ENCODE measurements at places on chromosomes 13 and 19.
A peak's percentile ranks its signal among the peaks of the same experiment; 100 is the strongest.

DNA sequence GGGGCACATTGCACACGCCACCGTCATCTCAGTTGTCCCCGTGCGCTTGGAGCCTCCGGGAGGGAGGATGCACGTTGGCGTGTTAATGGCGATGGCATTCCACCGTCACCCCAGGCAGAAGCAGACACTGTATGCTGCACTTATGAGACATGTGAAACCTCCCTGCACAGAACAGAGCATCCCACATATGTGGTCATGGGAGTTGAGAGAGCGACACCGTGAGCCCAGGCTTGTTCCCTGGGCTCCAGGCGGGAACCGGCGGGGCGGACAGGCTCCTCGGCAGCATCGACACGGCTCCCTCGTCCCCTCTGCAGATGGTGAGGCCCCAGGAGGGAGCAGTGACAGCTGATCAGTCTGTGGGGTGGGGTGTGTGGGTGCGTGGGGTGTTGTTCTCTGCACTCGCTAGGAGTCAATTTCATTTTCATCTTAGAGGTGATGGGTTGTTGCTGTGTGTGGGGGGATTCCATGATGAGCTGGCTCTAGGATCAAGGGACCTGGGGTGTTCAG, 40.4 kb downstream of the CRTC1 start:
- DNase-seq = no peak

- no peak for DNase-seq
Observed at GRCh38 chr13:38543561-38543960, 143.3 kb upstream of the FREM2 start.

DNA sequence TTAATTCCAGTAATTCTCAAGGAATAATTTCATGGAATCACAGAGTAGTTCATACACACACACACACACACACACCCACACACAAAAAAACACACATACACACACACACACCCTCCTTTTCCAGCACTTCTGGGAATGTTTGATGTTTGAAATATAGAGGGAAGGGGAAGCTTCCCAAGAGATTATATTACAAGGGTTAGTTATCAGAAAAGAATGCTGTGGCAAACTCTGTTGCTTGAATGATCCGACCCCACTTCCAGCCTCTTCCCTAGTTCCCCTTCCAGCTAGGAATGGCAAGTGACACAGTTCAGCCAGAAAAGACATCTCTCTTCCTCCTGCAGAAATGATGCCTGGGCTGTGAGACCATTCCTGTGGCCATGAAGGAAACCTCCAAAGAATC, 49.9 kb downstream of the KCTD12 start:
- DNase-seq = no peak

DNA sequence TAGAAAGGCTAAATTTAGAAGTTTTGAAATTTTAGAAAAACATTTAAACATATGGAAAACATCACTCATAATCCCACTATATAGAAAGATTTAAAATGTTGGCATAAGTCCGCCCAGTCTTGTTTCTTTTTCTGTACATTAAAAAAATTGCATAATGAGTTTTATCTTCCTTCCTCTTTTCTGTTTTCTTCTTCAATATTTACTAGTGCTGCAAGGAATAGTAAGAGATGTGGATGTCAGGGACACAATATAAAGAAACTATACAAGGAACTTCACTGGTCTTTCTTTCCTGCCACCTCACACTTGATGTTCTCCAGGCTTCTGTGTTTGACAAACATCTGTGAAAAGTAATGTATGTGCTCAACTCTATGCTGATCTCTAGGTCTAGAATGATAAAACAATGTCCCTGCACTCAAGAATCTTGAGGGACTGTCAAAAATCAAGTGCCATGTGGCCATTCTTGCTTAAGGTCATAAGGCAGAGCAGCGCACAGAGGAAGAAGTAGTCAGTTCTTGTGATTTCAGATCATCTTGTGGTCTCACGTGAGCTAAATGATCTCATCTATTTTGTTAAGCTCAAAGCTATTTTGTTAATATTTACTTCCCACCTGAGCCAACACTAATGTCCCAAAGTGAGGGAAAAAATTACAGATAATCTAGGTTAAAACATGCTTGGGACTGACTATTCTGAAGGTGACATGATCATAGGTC, 186.9 kb upstream of the OBI1 start:
- no peak for DNase-seq

GRCh38 chr13:95552539-95553441, at the start of gene CLDN10:
CLDN10 (plus strand) TSS chr13:95552720; CDS start chr13:95552754, 34 bp downstream.
- DNase-seq = no peak

GRCh38 chr13:23380534-23380933, 53.0 kb downstream of the SACS start:
- no peak for DNase-seq

- no peak for DNase-seq
Observed at GRCh38 chr13:113404366-113404722, 40.4 kb upstream of the GRTP1 start.

DNA sequence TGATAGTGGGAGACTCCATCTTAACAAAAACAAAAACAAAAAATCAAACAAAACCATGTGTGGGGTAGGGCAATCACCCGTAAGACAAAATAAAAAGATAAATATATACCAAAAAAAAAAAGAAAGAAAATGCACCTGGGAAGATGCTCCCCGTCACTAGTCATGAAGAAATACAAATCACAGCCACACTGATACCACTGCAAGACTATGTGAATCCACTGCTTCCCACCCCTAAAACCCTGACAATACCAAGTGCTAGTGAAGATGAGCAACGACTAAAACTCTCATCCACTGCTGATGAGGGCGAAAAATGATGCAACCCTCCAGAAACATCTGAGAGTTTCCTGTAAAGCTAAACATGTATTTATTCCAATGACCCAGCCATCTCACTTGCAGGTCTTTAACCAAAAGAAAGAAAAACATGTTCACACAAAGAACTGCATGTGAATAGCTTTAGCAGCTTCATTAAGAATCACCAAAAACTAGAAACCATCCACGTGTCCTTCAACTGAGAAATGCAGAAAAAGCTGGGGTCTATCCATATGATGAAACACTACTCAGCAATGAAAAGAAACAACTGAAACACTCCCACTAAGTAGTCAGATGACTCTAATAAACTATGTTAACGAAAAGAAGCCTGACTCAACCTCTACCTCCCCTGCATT, 31.7 kb downstream of the BRD4 start:
- no peak for DNase-seq

DNA sequence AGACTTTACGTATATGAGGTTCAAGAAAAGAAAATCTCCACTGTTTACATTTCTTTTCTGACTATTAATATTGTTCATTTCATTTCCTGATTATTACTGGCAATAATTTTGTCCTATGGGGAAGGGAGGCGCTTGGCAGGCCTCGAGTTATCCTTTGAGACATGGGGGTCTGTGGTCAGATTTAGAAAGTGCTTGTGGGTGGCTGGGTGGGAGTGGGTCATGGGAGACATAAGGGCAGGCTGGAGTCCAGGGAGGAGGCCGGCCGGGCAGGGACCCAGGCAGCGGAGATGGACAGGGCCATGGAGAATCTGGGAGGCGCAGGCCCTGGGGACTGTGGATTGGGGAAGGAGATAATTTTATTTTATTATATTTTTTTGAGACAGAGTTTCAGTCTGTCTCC, 40.1 kb downstream of the LTBP4 start:
- DNase-seq = no peak

DNA sequence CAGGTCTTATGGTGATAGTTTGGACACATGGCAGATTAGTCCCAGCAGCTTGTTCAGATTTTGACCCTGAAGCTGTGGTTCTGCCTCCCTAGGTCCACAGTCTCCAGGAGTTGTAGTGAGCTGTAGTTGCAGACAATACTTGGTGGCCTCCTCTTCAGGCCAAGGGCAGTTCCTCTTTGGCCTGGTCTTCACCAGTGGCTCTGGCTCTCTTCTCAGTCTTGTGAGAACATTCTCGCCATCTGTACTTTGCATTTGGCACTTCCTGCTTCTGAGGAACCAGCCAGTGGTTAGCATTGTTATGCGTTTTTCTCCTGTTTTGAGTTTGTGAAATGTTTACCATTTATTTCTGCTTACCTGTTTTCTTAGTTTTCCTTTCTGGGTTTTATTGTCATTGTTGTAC, 40.7 kb downstream of the PCCA start:
- DNase-seq = no peak

GRCh38 chr19:4583961-4584669, 24.6 kb upstream of the SEMA6B start:
- peak; percentile 97 for DNase-seq

DNA sequence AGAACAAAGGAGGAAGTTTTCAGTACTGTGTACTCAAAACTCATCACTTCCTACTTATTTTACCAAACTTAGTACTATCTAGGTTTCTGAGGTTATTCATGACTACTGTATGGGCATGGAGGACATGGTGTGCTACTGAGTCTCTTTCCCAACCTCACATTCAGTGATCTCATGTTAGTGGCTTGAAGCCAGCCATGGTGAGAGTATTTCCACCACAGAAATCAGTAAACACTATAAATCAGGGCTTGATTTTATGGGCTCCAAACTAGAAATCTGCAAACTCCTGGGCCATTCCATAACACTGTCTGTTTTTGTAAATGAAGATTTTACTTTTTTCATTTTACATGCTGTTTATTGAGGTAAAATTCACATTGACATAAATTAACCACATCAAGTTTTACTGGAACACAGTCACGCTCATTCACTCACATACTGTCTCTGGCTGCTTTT, 19.7 kb downstream of the MED26 start:
- no peak for DNase-seq

GRCh38 chr13:101838323-101838722, 385.8 kb downstream of the ITGBL1 start:
- no peak for DNase-seq

DNA sequence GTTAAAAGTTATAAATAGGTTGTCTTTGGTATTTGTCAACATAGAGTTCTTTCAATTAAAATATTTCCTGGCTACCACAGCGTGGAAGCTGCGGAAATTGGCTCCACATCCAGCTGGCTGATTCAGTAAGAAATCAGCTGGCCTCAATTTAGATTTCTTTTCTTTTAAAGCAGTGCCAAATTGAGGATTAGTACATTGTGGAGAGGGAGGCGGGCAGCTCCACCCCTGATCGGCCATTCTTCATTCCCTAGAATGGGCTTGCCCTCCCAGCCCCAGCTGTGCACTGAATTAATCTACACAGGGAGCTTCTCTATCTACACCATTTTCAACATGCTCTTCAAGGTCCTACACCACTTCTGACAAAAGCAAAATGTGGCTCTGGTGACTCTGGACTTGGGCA, 624.8 kb downstream of the DACH1 start:
- DNase-seq = no peak

GRCh38 chr13:51910508-51910907, 48.7 kb downstream of the CCDC70 start:
- DNase-seq = no peak

- DNase-seq = no peak
Observed at GRCh38 chr13:60857698-60858097, 460.7 kb downstream of the TDRD3 start.

DNA sequence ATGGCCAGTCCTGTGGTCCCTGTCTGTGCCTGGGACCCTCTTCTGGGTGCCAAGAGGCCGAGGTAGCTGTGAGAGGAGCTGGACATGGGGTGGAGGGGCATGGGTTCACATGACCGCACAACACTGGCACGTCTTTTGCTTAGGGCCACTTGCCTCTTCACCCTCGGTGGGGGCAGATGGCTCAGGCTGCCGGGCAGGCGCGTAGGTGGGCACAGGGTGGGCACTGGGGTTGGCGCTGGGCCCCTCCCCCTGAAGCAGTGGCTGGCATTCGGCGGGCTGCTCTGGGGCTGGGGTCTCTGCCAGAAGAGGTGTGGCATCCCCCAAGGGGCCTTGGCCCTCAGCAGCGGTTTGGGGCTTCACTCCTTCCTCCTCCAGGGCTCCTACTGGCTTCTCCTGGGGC, 8.4 kb downstream of the PALM3 start:
- DNase-seq = no peak

GRCh38 chr13:66036024-66036614, 1194.0 kb downstream of the PCDH9 start:
- DNase-seq = no peak

- no peak for DNase-seq
Observed at GRCh38 chr13:28755546-28755870, 36.7 kb upstream of the SLC46A3 start.

- no peak for DNase-seq
Observed at GRCh38 chr13:44399074-44399473, 25.4 kb downstream of the SERP2 start.

- no peak for DNase-seq
Observed at GRCh38 chr13:58994077-58994476, 1169.7 kb downstream of the DIAPH3 start.

DNA sequence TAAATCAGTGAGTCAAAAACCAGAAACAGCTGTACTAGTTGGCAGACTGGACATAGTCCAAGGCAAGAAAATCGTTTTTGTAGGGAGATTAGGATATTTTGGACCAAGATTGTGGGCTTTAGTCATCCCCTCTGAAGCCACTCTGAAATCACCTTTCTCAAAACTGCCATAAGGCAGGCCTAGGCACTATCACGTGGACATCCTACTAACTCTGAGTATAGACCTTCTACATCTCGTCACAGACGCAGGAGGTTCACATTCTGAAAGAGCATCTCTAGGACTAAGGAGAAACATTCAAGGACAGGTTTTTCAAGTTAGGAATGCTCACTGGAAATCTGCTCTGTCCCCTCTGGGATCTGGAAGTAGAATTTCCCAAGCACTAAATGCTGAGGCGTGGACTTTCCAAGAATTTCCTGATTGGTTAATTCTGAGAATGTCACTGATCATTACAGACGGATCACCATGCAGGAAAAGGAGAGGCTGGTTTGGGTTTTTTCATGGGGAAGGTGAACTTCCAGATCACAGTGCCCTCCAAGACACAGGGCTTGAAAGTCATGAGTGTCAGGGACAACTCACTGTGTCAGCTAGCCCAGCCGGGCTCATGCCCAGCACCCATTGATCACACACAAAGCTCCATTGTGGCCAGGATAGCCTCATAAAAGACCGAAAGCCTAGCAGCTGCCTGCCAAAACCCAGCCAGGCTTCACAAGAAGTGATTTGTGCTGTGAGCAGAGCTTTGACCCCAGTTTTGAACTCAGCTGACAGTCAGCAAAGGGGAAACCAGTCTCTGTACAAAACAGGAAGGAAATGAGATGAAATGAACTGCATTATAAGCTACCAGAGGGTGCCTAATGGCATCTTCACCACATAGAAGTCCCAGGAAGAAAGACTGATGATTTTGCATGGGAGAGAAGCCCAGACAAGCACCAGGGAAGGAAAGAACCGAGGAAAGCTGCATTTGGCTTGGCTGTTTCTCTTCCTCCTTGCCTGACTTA, 2.7 kb upstream of the RUBCNL start:
- peak; percentile 31 for DNase-seq

GRCh38 chr13:50387051-50387581, 371.9 kb downstream of the KCNRG start:
- DNase-seq = peak; percentile 25

GRCh38 chr13:47672245-47673008, 328.6 kb downstream of the SUCLA2 start:
- no peak for DNase-seq

GRCh38 chr13:91302111-91302510, 45.4 kb upstream of the MIR17HG start:
- DNase-seq = no peak

GRCh38 chr13:44044547-44045179, 165.0 kb downstream of the LACC1 start:
- no peak for DNase-seq
